ENCODE measurements at places on chromosomes 6 and 20.

- no peaks in the 10 kb centered on the region for H3K4me1 ChIP-seq
- peaks cover 6% of the 10 kb centered on the region for H3K27me3 ChIP-seq
- H3K27ac ChIP-seq = no peak overlapping the region
- H3K36me3 ChIP-seq = no peaks in the 10 kb centered on the region
- no peak for DNase-seq
These were observed 21.3 kb upstream of the HIVEP2 start for GRCh38 chr6:142966294-142966693.

GRCh38 chr6:128686084-128686483, 165.7 kb upstream of the PTPRK start:
- no peak overlapping the region for H3K4me3 ChIP-seq
- no peaks in the 10 kb centered on the region for H3K27me3 ChIP-seq
- H3K36me3 ChIP-seq = no peaks in the 10 kb centered on the region
- H3K27ac ChIP-seq = no peak overlapping the region
- DNase-seq = no peak
- H3K4me1 ChIP-seq = no peaks in the 10 kb centered on the region

- H3K27me3 ChIP-seq = no peaks in the 10 kb centered on the region
These were observed 306.4 kb downstream of the CD83 start for GRCh38 chr6:14423955-14424354.

DNA sequence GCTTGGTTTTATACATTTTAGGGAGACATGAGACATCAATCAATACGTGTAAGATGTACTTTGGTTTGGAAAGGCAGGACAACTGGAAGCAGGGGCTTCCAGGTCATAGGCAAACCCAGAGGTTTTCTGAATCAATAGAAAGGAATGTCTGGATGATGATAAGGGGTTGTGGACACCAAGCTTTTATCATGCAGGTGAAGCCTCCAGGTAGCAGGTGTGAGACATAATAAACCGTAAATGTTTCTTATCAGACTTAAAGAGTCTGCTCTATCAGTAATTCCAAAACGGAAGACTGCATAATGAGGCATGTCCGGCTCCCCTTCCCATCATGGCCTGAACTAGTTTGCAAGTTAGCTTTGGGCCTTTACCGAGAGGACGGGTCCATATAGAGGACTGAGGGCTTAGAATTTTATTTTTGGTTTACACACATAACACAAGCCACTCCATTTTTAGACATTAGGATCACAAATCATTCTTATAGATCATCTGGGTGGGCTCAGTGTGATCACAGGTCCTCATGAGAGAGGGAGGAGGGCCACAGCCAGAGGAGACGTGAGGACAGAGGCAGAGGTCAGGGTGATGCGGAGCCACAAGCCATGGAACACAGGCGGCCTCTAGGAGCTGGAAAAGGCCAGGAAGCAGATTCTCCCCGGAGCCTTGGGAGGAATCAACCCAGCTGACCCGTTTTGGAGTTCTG, 10.7 kb upstream of the SERPINB9 start:
- peak; percentile 58 for DNase-seq
- no peaks in the 10 kb centered on the region for H3K36me3 ChIP-seq
- no peak overlapping the region for H3K4me3 ChIP-seq

GRCh38 chr6:29892696-29893095, 49.6 kb upstream of the HLA-A start:
- DNase-seq = no peak
- H3K36me3 ChIP-seq = no peaks in the 10 kb centered on the region
- H3K27ac ChIP-seq = no peak overlapping the region
- no peaks in the 10 kb centered on the region for H3K4me1 ChIP-seq

- no peak overlapping the region for H3K27ac ChIP-seq
- no peak overlapping the region for H3K4me3 ChIP-seq
- no peaks in the 10 kb centered on the region for H3K36me3 ChIP-seq
- no peak for DNase-seq
These were observed 350.7 kb upstream of the SASH1 start for GRCh38 chr6:147991961-147992360.

GRCh38 chr6:6884916-6885315, 222.8 kb upstream of the RREB1 start:
- H3K36me3 ChIP-seq = no peaks in the 10 kb centered on the region
- no peak overlapping the region for H3K4me3 ChIP-seq
- no peaks in the 10 kb centered on the region for H3K4me1 ChIP-seq
- peaks cover 64% of the 10 kb centered on the region for H3K27me3 ChIP-seq

- H3K27me3 ChIP-seq = no peaks in the 10 kb centered on the region
- no peak for DNase-seq
- H3K27ac ChIP-seq = no peak overlapping the region
- H3K4me1 ChIP-seq = no peaks in the 10 kb centered on the region
- H3K36me3 ChIP-seq = no peaks in the 10 kb centered on the region
These were observed 764.6 kb downstream of the TBC1D32 start for GRCh38 chr6:120569714-120570113.

DNA sequence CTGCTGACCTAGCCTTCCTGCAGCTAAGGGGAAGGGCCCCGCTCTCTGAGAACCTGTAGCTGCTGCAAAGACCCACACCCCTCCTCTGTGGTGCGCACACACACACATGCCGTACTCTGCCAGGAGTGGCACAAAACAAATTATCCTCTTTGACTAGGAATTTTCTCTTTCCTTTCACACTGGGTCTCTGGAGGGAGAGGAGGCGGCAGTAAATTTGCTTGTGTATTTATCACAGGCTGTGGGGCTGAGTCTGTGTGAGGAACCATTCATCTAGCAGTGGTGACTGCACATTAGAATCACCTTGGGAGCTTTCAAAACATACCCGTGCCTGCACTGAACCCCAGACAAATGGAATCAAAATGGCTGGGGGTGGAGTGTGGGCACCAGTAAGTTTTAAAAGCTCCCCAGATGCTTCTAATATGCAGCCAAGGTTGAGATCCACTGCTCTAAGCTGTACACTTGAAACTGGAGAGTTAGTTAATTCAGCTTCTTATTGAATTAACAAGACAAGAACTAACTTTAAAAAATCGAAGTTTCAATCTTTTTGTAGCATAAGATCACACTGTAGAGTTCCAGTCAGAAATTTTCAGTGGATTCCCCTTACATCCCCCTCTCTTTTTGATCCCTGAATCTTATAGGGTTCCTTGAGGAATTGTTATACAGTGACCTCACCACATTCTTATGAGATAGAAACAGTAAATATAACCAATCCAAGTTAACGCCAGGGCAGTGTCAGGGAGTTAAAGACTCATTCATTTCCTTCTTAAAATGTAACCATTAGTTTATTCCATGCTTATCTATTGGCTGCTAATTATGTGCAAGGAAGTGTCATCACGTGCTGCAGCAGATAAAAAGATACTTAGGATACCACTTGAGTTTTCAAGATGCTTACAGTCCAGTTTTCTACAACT, 29.8 kb upstream of the GMDS start:
- no peak overlapping the region for H3K4me3 ChIP-seq
- H3K27ac ChIP-seq = no peak overlapping the region
- no peak for DNase-seq

- no peak overlapping the region for H3K27ac ChIP-seq
- H3K4me1 ChIP-seq = peaks cover 32% of the 10 kb centered on the region
- no peak overlapping the region for H3K4me3 ChIP-seq
- H3K36me3 ChIP-seq = peaks cover 82% of the 10 kb centered on the region
- H3K27me3 ChIP-seq = no peaks in the 10 kb centered on the region
- peak; percentile 31 for DNase-seq
These were observed 31.1 kb downstream of the BRPF3 start for GRCh38 chr6:36227379-36228228.

- H3K4me3 ChIP-seq = peak overlapping the region; percentile 91
- H3K4me1 ChIP-seq = no peaks in the 10 kb centered on the region
- no peak overlapping the region for H3K27ac ChIP-seq
- no peaks in the 10 kb centered on the region for H3K27me3 ChIP-seq
These were observed 42.1 kb upstream of the BTN3A2 start for GRCh38 chr6:26322645-26323482.

- H3K4me1 ChIP-seq = no peaks in the 10 kb centered on the region
- H3K36me3 ChIP-seq = no peaks in the 10 kb centered on the region
- no peak overlapping the region for H3K27ac ChIP-seq
- DNase-seq = no peak
- no peak overlapping the region for H3K4me3 ChIP-seq
These were observed 502.1 kb downstream of the PKHD1 start for GRCh38 chr6:51585264-51585663.

DNA sequence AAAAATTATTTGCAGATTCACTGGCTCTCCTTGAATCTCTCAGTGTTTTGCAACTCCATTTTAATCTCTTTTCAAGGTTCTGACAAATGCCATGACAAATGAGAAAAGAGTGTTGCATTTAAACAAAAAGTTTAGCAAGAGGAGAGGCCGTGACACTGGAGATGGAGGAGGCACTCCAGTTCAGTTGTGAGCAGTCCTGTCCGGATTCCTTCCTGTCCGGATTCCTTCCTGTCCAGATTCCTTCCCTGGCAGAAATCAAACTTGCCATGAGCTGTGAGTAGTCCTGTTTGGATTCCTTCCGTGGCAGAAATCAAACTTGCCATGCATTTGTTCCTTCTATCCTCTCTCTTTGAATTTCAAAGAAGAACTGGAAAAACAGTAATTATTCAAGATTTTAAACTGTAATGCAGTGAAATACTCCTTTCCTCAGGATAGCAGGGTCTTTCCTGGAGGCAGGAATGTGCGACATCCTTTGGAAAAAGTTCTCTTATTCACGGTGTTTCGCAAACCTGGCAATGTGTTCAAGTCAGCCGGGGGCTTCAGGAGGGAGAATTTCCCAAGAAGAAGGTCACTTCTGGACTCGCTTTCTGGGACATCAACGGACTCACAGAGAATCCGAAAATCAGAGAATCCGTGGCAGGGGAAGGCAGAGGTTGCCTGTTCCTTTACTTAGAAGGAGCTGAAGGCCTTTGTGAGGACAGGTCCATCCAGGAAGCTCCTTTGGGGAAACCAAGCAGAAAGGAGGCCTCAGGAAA, 48.7 kb upstream of the DACT2 start:
- H3K27ac ChIP-seq = no peak overlapping the region
- no peaks in the 10 kb centered on the region for H3K4me1 ChIP-seq
- H3K36me3 ChIP-seq = no peaks in the 10 kb centered on the region

GRCh38 chr6:85405175-85405852, 44.6 kb upstream of the NT5E start:
- H3K27me3 ChIP-seq = no peaks in the 10 kb centered on the region
- H3K4me3 ChIP-seq = no peak overlapping the region
- H3K4me1 ChIP-seq = no peaks in the 10 kb centered on the region
- no peak overlapping the region for H3K27ac ChIP-seq

DNA sequence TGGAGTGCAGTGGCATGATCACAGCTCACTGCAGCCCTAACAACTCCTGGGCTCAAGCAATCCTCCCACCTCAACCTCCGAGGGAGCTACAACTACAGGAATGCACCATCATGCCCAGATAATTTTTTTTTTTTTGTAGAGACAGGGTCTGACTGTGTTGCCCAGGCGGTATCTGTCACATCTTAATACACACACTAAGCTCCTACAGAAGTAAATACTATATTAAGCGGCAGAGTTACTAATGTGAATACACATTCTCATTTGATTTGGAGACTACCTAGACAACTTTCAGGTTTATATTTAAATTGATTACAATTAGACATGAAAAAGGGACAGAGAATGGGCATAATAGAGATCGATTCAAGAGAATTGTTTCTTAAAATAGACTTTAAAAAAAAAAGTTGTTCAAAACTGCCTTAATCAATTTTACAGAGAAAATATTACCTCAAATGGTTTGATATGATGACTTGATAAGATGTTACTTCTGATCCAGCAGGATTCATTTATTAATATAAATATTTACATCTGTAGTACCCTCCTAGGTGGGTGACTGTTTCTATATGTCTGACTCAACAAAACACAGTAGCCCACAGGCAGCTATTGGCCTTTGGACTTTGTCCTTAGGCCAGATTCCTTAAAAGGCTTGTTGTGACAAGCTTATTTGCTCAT, 7.1 kb upstream of the LOC128125822 start:
- no peaks in the 10 kb centered on the region for H3K4me1 ChIP-seq
- DNase-seq = no peak
- no peak overlapping the region for H3K27ac ChIP-seq
- H3K36me3 ChIP-seq = no peaks in the 10 kb centered on the region
- peaks cover 71% of the 10 kb centered on the region for H3K27me3 ChIP-seq

- H3K27me3 ChIP-seq = no peaks in the 10 kb centered on the region
- H3K4me3 ChIP-seq = no peak overlapping the region
- peak; percentile 54 for DNase-seq
These were observed 370.0 kb upstream of the SPTLC3 start for GRCh38 chr20:12638633-12639312.

DNA sequence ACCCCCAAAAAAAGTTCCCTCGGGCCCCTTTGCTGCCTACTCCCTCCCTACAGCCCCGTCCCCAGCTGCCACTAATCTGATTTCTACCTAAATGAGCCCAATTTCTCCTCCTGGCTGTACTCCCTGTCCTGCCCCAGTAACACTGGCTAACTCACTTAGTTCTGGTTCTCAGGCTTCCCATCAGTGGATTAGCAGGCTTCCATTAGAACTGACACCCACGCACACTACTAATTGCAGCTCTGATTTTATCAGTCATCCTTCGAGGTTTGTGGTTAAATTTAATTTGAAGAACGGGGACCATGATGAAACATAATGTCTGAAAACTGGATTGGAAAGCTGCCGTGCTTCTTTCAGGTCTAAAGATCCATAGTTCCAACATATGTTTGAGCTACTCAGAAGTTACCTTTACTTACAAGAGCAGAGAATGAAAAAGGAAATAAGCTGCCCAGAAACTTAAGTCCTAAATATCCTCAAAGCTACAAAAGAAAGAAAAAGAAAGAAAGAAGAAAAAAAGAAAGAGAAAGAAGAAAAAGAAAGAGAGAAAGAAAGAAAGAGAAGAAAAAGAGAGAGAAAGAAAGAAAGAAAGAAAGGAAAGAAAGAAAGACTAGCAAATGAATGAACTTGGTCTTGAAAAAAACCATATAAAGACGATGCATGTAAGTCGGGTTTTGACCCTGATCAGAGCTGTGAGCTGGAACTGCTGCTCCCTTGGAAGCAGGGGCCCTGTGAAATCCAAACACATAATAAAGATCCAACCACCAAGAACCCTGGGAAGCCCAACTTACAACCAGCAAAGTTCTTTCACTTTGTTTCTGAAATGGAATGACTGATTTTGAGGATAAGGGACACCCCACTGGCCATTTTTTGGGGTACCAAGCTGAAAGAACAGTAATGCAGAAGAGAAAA, 51.7 kb downstream of the CNKSR3 start:
- no peaks in the 10 kb centered on the region for H3K36me3 ChIP-seq
- H3K4me3 ChIP-seq = no peak overlapping the region
- H3K27ac ChIP-seq = no peak overlapping the region
- H3K27me3 ChIP-seq = no peaks in the 10 kb centered on the region
- no peak for DNase-seq
- H3K4me1 ChIP-seq = peaks cover 4% of the 10 kb centered on the region
